ENCODE measurements at places on chromosomes 12 and 14. TPM values are rescaled to one million over a fixed set of nuclear protein-coding genes. Genes with fewer than 3 reads are reported as not detected.

GRCh38 chr14:105410642-105411016, 9.0 kb upstream of the MTA1 start:
- H3K36me3 ChIP-seq: no peaks in the 10 kb centered on the region
- DNase-seq: no peak
- no peak overlapping the region for H3K27ac ChIP-seq

GRCh38 chr12:6033546-6033945, 88.5 kb upstream of the ANO2 start:
- no peaks in the 10 kb centered on the region for H3K4me1 ChIP-seq
- no peak overlapping the region for H3K27ac ChIP-seq
- no peak overlapping the region for H3K4me3 ChIP-seq
- H3K36me3 ChIP-seq: no peaks in the 10 kb centered on the region

- DNase-seq: peak; percentile 38
- peaks cover 36% of the 10 kb centered on the region for H3K4me1 ChIP-seq
- H3K27ac ChIP-seq: peak within 1 kb of the TSS; percentile 90
- no peaks in the 10 kb centered on the region for H3K27me3 ChIP-seq
- H3K4me3 ChIP-seq: peak within 1 kb of the TSS; percentile 81
Observed at GRCh38 chr12:12070674-12071656, at the start of gene BCL2L14. TSS of gene BCL2L14 (plus strand) at chr12:12070939. CDS start at chr12:12079306, 8,367 bp downstream.

DNA sequence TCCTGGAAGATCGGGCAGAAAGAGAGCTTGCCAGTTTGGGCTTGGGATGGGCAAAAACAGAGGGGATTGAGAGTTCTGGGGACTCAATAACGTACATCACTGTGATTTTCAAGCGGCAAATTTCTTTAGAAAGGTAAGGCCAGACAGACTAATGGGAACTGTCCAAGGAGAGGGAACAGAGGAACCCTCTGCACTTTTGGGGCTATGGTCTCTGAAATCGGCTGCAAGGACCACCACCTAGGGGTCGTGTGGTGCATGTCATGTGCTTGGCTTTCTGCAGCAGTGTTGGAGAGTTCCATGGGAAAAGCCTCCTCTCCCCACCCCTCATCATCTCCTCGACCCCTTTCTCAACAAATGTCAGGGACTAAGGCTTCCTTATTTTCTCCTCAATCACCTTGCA, 79.6 kb downstream of the PPM1A start:
- no peaks in the 10 kb centered on the region for H3K36me3 ChIP-seq
- no peak overlapping the region for H3K27ac ChIP-seq
- peaks cover 30% of the 10 kb centered on the region for H3K27me3 ChIP-seq
- no peak for DNase-seq

GRCh38 chr12:5222011-5222461, 178.4 kb downstream of the KCNA5 start:
- peaks cover 5% of the 10 kb centered on the region for H3K27me3 ChIP-seq
- H3K4me1 ChIP-seq: peaks cover 6% of the 10 kb centered on the region
- H3K36me3 ChIP-seq: no peaks in the 10 kb centered on the region
- H3K4me3 ChIP-seq: no peak overlapping the region

DNA sequence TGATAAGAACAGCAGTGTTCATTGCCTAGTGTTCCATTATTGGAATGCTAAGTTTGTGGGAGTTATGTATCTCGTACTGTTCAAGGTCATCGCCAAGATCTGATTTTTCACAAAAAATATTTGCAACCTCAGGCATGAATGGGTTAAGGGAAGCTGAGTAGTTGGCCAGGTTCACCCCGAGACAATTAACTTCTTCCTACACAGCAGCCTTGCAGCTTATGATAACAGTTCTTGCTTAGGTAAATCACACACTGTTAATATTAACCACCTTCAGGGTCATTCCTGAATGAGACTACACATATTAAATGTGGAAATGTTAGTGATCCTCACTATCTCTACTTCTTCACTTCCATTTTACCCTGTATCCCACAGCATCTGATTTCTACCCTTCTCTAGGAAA, 18.0 kb downstream of the FKBP11 start:
- peaks cover 12% of the 10 kb centered on the region for H3K4me1 ChIP-seq
- H3K27me3 ChIP-seq: peaks cover 9% of the 10 kb centered on the region
- H3K4me3 ChIP-seq: no peak overlapping the region
- H3K36me3 ChIP-seq: no peaks in the 10 kb centered on the region

DNA sequence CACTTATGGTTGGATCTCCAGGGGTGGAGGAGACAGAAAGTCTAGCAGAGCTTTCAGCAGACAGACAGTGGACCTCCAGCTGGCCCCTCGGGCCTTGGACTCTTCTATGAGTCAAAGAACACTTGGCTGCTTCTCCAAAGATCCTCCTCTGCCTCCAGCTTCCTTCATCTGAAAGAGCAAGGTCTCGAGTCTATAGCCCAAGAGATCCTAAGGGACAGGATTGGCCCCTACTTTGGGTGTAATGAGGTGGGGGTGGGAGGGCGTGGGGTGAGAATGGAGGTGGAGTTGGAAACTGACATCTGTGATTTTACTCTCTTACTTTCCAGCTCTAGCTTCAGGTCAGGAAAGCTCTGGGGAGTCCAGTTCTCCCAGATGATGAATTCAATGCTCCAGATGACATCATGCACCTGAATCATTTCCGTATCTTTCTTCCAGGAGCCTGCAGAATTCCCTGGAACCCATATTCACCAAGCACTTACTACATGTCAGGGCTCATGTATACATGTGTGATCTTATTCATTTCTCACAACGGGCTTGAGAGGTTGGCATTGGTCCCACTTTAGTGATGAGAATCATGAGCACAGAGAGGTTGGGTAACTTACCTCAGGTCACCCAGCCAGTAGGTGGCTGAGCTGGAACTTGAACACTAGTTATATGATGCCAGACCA, 10.2 kb upstream of the PGF start:
- no peaks in the 10 kb centered on the region for H3K4me1 ChIP-seq
- DNase-seq: no peak
- no peak overlapping the region for H3K4me3 ChIP-seq
- no peaks in the 10 kb centered on the region for H3K36me3 ChIP-seq
- no peak overlapping the region for H3K27ac ChIP-seq

PLEKHD1 gene
- 0.15 TPM for total RNA-seq

ENTPD5 gene
- 9.7 TPM for total RNA-seq

JDP2 gene
- total RNA-seq: 1.6 TPM

MED13L gene
- total RNA-seq: 97.1 TPM

LMNTD1 gene
- not detected for total RNA-seq

All from activated CD4-positive, alpha-beta T cell treated with anti-CD3 and anti-CD28 coated beads, Interleukin-2, amount 10 ng/mL, durations not matched to agents 7 days and 5 days (primary cell).